ENCODE measurements at places on chromosomes 12 and 14.

GRCh38 chr12:53077030-53077429 lies 2.2 kb downstream of the SPRYD3 start:
- no peak for DNase-seq

DNA sequence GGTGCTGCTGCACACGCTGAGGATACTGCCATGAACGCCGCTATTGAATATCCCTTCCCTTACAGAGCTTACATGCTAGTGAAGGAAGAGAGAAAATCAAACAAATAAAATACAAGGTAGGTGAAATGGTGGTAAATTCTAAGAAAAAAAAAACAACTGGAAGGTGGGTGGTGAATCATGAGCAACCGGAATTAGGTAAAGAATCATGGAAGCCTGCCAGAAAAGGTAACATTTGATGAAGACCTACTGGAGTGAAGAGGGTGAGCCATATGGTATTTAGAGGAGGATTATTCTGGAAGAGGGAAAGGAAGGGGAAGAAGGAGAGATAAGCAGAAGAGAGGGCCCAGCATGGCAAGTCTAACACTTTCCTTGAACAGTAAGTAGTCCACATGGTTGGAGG lies 76.1 kb downstream of the LRIG3 start:
- DNase-seq, result no peak

- DNase-seq, result no peak
Measured at GRCh38 chr14:59782760-59783159, 87.8 kb downstream of the RTN1 start.

GRCh38 chr12:62603061-62603810 lies 136.6 kb downstream of the MON2 start:
- DNase-seq, result peak; percentile 89

DNA sequence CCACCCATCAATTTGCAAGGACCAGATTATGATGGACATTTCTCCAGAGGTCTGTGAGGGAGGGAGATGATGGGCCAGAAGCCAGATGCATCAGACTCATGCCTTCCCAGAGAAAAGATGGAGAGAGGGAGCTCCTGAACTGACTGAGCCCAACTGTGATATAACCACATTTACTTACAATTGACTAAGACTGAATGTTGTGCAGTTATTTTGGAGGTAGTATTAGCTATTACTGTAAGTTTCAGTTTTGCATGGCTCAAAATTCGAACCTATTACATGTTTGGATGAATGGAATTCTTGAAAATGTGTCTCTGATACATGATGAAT lies 211.1 kb upstream of the SFSWAP start:
- no peak for DNase-seq

DNA sequence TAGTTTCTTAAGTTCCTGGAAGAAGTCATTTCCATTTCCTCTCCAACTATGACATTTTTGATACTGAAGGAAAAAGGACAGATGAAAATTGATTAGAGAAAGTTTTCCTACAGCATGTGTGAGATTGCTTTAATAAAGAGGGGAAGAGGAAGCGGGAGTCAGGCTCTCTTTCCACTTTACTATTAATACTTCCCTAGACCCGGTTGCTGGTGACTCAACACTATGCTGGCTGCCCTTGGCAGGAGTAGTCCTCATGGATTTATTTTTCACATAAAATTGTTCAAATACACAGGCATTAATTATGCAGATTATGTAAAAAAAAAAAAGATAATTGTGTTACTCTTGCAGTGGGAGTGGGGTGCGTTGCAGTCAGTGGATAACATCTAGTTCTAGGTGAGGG lies 293.4 kb downstream of the EGLN3 start:
- DNase-seq, result no peak

DNA sequence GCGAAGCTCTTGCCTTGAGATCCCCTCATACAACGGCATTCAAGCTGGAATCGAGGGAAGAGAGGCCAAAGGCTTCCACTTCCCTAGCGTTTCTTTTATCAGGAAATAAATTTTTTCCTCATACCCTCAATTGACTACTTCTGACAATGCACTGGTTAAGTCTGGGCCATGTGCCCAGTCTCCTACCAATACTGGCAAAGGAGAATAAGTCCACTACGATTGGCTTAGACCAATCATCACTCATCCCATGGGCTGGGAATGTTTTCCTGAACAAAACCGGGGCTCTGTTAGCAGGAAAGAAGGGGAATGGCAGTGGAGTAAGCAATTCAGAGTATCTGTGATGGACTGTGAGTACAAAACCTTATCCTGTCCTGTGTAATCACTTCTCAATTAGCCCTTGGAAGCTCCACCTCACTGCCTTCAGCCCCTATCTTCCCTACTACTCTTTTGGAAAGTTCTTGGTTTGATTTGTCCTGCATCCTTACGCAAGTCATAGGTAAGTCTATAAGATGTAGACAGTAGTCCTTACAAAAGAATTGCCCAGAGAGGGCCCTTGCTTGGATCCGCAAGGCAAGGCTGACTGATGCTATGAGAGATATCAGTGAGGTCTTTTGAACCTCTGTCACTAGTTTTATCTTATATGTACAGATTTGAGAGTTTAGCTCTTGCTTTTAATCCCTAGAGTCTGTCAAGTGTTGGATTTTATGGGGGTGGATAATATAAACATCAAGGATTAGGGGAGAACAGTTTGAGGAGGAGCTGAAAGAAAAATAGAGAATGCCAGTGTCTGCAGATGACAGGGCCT lies 36.3 kb upstream of the CDK17 start:
- DNase-seq, result no peak

GRCh38 chr14:106269029-106269428 lies 742.6 kb downstream of the TMEM121 start:
- DNase-seq, result no peak

GRCh38 chr12:81083906-81084513 lies 6.1 kb downstream of the ACSS3 start:
- DNase-seq, result no peak

DNA sequence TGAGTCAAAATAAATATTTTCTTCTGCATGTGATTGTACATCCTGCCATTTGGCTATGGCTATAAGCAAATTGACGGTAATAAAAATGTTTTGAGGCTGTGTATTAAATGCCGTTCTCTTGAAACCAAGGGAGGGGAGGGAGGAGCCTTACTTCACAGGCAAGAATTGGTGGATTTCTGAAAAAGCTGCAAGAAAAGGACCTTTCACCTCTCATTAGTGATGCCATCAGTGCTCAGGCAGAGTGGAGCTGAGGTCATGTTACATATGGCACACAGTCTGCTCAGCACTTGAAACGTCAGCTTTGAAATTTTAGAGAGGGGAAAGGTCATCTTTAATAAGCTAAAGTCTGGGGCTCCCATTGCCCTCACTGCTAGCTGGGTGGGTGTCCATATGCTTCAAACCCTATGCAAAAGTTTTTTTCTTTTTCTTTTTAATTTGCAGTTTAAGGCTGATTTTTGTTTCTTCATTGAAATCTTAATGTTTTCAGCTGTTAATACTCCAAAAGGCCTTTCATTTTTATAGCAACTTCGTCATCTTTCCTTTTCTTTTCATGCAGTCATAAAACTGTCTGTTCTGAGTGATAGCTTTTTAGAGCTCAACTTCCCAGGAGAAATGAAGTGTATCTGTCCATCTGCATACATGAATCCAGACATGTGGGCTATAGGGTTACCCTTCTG lies 9.8 kb upstream of the SIX1 start:
- no peak for DNase-seq

- no peak for DNase-seq
Measured at GRCh38 chr14:100388103-100389054, 65.2 kb downstream of the SLC25A47 start.

- peak; percentile 94 for DNase-seq
Measured at GRCh38 chr12:118376089-118377020, at the start of gene SUDS3. SUDS3 (plus strand) TSS chr12:118376555; CDS start chr12:118376692, 137 bp downstream.

GRCh38 chr12:3662521-3662921 lies 90.4 kb downstream of the CRACR2A start:
- no peak for DNase-seq
